Stimulated activated CD4-positive, alpha-beta T cell treated with anti-CD3 and anti-CD28 coated beads, Interleukin-12 subunit alpha, Interleukin-12 subunit beta, amount 100 ng/mL, for 48 hours (primary cell): ENCODE measurements at places on chromosomes 13 and 19.

DNA sequence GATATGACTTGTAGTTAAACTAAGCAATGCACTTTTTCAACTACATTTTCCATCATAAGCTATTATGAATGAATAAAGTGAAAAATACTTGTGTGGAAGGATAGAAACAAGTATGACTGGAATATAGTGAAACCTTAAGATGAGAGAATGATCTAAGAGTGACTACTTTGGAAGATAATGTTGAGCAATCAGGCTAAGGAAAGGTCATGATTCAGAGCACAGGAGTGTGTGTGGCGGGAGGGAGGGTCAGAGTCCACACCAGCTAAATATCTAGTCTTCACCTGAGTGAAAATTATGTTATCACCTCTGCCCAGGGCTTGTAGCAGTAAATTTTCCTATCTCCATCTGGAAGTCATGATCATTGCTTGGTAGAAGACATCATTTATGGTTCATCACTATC is 833.4 kb upstream of the ATXN8OS start:
- DNase-seq: no peak

DNA sequence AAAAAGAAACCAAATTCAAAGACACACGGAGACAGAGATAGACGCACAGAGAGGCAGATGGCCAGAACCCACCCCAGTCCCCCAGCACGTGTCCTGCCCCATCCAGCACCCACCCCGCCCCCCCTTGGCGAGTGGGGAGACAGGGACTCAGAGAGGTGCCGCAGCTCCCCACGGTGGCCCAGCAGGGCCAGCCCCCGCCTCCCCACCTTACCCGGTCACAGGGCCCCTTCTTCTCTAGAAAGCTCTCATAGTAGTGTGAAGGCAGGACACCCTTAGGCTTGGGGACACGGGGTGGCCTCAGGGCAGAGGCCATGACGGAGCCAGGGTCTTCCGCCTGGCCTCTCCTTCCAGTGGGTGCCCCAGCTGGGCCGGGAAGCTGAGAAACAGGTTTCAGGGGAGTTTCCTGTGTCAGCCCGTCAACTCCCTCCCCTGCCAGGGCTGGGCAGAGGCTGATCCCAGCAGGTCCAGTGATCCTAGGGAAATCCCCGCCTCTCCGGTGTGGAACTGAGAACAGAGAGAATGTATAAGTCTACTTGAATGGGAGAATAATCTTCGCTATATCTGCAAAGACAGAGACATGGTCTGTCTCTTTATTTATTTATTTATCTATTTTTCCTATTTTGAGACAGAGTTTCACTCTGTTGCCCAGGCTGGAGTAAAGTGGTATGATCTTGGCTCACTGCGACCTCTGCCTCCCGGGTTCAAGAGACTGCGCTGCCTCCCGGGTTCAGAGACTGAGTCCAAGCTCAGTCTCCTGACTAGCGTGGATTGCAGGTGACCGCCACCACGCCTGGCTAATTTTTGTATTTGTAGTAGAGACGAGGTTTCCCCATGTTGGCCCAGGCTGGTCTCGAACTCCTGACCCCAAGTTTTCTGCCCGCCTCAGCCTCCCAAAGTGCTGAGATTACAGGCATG is at the start of gene STAP2:
Gene STAP2, minus strand, starts transcription at position 387 of the 915 bp plus-strand sequence. Its CDS starts 74 bp downstream, at position 313.
- no peak for DNase-seq

GRCh38 chr13:44354884-44355283 is 18.7 kb upstream of the SERP2 start:
- no peak for DNase-seq

DNA sequence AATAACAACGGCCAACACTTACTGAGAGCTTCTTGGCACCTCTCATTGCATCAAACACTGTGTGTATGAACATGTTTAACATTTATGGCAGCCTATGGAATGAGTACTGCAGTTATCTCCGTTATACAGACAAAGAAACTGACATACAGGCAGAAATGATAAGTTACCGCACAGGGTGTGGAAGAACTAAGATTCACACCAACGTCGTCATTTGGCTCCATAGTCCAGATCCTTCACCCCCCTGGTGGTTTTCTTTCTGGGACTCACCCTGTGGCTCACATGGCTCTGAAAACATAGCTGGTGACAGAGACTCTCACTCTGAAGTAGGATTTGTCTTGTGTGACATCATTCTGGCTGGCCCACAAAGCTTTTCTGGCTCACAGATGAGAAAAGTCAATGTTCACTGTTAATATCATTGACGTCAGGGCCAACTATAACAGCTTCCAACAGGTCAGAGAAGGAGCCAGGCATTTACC is 230.1 kb downstream of the DLEU7 start:
- DNase-seq: no peak

GRCh38 chr19:10260141-10260584 is 8.1 kb downstream of the MRPL4 start:
- peak; percentile 57 for DNase-seq

- no peak for DNase-seq
Measured at GRCh38 chr13:28499609-28500008, 4.7 kb upstream of the FLT1 start.

- no peak for DNase-seq
Measured at GRCh38 chr13:31201341-31202031, 1.7 kb downstream of the B3GLCT start.

DNA sequence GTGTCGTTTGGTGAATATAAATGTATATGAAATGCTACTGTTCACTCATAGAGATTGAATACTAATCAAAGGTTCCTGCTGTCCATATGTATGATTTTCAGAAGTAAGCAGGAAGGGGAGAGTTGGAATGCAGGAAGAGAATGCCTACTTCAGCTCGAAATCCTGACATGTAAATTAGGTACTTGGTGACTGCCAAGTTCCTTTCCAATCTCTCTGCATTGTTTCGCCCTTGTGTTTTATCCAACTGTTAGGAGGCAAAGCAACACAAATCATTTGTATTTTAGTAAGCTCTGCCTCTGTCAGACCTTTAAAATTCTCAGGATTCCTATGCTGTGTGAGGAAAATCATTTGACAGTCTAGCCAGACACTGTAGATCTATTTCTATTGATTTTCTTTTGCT is 9.0 kb downstream of the STARD13 start:
- DNase-seq: no peak

DNA sequence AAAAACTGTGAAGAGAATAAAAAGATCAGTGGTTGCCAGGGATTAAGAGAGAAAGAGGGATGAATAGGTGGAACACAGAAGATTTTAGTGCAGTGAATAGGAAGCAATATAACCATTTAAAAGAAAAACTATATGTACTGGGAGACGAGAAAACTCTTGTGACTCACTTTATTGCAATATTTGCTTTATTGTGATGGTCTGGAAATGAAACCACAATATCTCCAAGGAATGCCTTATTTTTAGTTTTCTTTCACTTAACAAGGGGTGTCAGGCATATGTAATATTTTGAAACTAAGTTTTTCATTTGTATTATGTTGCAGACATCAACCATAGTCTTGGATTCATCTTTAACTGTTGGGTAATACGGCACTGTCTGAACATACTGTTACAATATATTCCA is 1308.2 kb downstream of the PCDH9 start:
- no peak for DNase-seq

- DNase-seq: no peak
Measured at GRCh38 chr19:18898081-18898606, 2.2 kb upstream of the CERS1 start.

GRCh38 chr13:32211813-32212212 is 103.3 kb downstream of the ZAR1L start:
- DNase-seq: no peak
